Stimulated activated effector memory CD8-positive, alpha-beta T cell treated with anti-CD3 and anti-CD28 coated beads, Interleukin-12 subunit alpha, Interleukin-12 subunit beta, amount 100 ng/mL, for 72 hours (primary cell): ENCODE measurements at places on chromosomes 12 and 14.

- DNase-seq = no peak
Observed at GRCh38 chr12:127509066-127509778, 757.7 kb upstream of the TMEM132C start.

- DNase-seq = no peak
Observed at GRCh38 chr14:21073921-21074320, 3.8 kb downstream of the ARHGEF40 start.

DNA sequence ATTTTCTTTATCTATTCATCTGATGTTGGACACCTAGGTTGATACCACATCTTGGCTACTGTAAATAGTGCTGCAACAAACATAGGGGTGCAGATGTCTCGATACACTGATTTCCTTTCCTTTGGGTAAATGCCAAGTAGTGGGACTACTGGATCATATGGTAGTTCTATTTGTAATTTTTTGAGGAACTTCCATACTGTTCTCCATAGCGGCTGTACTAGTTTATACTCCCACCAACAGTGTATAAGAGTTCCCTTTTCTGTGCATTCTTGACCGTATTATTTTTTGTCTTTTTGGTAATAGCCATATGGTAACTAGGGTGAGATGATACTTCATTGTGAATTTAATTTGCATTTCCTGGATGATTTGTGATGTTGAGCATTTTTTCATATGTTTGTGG is 71.8 kb downstream of the LRP6 start:
- DNase-seq = no peak

DNA sequence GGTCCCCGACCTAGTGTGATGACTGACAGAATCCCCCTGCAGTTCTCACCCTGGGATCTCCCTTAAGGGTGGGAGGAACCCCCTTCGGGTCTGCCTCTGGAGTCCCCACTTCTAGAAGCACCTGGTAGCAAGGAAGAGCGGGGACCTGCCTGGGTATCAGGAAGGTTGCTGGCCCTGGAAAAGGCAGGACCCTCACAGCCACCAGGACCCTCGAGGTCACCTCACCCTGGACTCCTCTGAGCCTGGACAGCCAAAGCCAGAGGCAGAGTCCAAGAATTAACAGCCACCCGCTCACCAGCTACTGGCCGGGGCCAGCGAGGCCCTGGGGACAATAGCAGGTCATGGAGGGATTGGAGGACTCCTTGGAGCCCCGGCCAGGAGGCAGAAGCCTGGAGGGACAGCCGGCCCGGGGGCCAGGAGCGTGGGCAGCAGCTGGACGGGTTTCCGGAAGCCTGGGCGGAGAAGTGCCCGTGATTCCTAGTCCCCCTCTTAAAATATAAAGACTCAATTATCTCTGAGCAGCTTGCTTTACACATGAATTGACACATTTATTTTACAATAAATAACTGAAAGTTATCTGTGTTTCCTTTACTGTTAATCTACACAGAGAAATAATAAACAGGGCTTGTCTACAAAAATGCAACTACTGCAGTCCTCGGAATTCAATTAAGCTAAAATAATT is 17.5 kb downstream of the BCL11B start:
- DNase-seq = no peak

DNA sequence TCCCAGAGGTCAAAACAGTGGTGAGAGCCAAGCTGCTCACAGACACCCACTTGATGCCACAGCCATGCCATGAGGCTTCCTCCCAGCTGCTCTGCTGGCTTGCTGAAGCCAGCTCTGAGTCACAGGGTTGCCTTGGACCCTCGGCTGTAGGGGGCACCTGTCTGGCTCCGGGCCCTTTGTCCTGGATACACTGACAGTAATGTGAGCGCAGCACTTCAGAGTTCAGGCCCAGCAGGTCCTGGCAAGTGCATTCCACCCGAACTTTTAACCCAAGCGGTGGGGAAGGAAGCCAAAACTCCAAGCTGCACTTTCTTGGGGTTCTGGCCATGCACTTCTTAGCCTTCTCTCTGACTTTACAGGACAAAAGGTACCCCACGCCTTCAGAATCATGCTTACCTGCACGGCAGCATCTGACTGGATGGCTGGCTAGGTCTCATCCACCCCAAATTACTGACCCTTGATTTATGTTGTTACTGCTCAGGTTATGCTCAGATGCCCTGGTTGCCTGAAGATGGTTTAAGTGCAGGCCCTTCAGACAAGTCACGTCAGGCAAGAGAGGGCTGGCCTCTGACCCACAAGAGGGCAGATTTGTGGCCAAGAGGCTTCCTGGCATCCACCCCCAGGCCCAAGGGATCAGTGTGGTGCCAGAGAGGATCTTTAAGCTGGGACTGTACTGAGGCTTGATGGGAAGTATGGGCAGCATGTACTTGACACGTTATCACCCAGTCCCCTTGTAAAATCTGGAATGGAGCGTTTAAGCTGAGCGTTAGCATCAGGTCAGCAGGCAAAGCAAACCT is 24.8 kb downstream of the SLC25A29 start:
- DNase-seq = no peak

GRCh38 chr14:103619057-103619456 is 10.0 kb upstream of the KLC1 start:
- no peak for DNase-seq

DNA sequence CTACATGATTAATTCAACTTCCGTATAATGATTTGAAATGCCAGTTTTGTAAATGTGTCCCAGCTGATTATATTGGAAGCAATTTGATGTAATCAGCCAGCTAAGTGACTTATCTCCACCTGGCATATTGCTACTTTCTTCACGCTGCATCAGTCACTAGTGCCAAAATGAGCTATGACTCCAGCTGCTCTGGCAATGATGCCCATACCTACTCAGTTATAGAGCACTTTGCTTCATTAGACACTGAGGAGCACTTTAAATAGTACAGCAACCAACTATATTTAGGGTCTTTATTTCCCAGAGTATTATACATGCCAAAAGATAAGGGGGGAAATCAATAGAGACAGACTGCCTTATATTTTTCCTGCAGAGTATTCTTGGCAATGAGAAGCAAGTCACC is 67.9 kb upstream of the LIN7A start:
- no peak for DNase-seq

GRCh38 chr14:69673104-69673503 is 61.7 kb downstream of the SUSD6 start:
- no peak for DNase-seq

- DNase-seq = no peak
Observed at GRCh38 chr14:55556929-55557623, 22.9 kb upstream of the KTN1 start.

DNA sequence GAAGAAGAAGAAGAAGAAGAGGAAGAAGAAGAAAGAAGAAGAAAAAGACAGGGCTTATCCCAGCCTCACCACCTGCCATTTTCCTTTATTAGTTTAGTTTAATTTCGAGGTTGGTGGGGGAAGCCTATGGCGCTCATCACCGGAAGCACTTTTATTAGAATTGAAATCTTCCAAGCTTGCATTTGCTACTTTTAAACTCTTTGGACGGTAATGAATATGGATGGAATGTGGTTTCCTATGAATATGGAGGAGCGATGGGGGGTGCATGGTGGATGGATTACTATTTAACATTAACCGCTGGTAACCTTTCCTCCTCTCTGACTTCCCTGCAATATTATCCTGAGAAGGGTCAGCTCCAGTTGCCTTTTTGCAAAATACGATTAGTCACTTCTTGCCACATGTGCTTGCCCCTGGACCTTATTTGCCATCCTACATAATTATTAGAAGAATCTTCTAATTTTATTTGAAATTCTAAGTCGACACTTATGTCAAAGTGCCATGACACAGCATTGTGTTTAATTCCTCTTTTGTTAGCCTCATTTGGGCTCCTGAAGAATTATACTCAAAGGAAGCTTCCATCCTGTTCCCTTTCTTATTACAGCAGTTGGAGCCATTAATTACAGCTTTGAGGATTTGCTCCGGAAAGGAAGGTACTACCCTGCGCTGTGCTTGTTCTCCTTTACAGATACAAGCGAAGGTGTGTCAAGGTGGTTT is 424.5 kb downstream of the VRK1 start:
- DNase-seq = no peak

DNA sequence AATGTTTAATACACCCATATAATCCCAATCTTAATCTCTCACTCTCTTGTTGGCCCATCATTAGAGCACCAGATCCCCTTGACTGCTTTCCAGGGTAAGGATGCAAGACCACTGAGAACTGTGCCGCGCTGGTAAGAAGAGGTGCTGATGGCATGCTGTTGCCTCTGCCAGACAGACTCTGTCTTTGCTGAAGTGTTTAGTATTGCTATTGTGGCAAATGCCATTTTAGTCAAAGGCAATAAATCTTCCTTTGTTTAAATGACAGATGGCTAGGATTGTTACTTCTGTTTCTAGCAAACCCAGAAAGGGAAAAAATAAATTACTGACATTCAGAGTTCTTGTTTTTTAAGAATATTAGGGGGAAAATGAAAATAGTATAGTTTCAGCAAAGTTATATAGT is 152.3 kb downstream of the MON2 start:
- DNase-seq = no peak

DNA sequence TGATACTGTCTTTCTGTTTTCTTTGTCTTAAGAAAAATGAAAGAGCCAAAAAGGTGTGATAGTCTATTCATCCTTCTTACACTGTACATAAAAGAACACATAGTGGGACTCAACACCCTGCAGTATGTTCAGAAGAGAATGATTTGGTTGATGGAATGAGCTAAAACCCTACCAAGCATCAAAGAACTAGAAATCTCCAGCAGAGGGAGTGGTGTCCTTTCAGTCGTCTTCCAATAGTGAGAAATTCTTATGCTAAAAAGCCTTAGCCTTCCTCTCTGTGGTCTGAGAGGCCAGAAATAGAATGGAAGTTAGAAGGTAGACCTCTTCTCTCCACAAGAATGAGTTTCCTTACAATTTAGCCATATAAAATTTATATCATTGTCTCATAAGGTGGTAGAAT is 393.4 kb upstream of the SEL1L start:
- no peak for DNase-seq

DNA sequence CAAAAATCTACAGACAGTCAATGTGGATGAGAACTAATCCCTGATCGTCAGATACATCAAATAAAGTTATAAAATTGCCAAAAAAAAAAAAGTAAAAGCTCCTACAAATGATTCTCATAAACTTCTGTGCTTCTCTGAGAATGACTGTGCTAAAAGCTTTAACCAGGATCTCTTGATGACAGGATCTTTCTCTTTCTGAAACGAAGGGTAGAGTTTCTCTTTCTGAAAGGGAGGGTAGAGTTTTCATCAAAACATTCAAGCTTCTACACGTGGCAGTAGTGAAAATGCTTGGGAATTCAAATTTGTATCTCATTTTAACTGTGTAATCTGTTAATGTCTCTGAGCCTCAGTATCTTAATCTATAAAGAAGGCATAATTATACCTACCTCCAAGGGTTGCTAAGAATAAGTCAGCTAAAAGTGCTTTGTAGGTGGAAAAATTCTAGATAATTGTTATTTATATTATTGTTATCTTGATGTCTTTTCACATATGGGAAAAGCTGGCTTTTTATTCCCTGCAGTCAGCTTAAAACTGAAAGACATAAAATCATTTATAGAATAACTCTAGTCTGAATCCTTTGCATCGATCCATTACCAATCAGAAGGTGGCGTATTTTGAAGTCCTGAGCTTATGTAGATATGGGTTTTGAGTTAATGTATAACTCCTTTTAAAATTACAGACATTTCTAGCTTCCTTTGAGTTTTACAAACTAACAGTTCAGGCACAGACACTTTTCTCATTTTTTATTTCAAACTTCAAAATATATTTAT is 157.4 kb downstream of the DACT1 start:
- no peak for DNase-seq

DNA sequence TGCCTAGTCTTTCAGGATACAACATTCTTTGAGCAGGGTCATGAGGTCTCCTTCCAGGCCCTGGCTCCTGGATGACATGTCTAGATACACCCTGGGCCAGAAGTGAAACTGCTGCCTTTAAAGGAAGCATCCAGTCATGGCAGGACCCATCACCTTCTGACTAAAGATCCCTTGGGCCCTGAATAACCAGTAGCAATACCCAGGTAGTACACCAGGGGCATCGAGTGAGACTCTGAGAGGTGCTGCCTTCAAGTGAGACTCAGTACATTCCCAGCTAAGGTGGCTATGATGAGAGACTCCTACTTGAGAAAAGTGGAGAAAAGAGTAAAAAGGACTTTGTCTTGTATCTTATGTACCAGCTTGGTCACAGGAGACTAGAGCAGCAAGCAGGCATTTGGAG is 23.5 kb downstream of the OR6C68 start:
- DNase-seq = no peak

DNA sequence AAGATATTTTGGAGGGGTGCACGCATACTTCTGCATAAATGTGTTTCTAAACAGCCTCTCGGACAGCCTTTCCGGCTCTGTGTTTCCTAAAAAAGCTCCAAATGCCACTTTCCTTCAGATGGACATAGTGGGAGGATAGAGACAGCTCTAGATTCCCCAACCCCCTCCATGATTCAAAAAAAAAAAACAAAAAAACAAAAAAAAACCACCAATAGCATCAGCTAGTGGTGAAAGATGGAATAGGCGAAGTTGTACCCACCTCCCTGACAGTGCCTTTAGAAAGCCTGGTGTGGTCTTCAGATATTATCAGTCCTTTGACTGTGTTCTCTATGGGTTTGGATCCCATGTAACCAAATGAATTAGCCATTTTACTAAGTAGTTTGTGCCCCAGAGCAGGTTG is 94.1 kb downstream of the PHETA1 start:
- no peak for DNase-seq

DNA sequence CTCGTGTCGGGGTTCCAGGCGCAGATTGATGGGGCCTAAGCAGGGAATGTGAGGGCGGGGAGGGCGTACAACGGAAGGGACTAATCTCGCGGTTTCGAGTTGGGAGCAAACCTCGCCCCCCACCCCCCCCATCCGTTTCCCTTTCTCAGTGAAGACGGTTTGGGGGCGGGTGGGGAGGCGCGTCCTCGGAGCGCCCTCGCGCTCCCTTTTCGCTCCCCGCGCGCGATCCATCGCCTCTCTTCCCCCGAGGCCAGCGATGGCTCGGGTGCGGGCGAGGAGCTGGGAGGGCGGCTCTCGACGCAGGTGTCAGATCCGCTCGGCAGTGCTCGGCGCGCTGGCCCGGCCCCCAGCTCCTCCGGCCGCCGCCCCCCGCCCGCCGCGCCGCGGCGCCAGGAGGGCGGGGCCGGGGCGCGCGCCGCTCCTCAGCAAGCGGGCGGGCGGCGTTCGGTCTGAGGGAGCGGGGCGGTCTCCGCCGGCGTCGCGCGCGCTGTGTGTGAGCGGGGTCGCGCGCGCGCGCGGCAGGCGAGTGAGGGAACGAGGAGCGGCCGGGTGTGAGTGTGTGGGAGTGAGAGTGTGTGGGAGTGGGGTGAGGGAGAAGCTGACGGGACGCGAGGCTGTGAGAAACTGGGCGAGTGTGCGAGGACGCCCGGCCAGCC is at the start of gene RIMKLB:
RIMKLB (plus strand) TSS at position 516 of the 656 bp plus-strand sequence. CDS start 15,876 bp downstream, outside the sequence.
- DNase-seq = peak; percentile 48

DNA sequence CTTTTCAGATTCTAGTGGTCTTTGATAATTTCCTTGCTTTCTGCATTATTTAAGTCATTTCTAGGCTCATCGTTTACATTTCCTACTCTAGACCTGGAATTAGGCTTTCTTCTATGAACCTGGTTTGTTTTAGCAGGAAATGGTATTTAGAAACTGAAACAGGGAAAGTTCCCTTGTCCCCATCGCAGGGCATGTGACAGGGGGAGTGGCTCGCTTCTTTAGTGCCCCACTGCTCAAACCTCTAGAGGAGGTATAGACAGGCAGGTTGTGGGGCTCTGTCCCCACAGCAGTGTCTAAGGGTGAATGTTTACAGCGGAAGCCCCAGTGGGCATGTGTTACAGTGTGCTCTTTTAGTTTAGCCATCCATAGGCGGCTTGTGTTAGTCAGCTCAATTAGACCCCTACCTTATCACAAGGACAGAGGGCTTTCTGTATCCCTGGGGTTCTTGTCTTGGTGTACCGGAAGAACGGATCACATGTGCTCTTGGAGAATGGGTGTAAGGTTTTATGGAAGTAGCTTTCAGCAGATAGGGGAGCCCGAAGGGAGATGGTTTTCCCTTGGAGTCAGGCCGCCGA is 25.0 kb downstream of the IFT81 start:
- no peak for DNase-seq
